GM13977 (cell line): ENCODE measurements at places on chromosomes 1 and 21.

DNA sequence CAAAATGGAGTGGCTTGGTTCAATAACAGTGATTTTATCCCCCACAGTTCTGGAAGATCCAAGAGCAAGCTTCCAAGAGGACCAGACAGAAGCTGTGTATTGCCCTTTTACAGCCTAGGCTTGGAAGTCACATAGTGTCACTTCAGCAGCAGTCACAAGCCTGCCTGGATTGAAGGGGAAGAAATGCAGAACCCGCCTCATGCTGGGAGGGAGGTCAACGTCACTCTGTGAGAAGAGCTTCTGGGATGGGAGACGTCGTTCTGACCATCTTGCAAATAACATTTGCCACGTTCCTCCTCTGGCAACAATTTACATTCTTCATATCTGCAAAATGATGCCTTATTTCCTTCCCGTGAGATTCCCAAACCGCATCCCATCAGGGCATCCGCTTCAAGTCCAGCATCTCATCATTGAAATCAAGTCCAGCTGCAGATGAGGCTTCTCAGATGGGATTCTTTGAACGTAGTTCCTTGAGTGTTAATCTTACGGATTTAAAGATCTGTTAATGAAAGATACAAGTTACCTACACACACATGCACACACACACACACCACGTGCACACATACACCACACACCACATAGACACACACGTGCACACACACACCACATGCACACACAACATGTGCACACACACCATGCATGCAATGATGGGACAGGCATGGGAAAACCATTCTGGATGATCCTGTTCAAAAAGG, 23.9 kb upstream of the KIF1B start:
- no peak for DNase-seq

DNA sequence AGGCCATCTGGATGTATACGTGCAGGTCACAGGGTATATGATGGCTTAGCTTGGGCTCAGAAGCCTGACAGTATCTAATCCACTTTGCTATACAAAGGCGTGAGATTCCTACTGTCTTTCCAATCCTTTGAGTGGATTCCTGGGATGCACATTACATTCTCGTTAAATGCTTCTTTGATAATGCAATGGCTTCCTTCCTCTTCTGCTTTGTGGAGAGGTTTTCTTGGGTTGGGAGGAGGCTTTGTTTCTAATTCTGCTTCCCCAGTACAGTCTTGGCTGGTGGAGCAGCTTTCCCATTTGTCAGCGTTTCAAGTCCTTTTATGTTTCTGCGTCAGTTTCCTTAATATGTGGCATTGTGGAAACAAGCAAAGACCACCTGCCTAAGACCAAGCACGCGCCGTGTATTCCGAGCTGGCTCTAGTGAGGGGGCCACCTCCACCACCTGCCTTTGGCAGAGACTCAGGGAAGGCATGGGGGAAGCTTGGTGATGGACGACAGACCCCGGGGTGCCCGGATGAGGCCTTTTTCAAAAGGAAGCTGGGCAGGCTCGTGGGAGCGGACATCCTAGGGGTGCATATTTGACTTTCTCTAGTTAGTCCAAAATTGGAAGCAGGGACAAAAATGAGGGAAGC, 72.7 kb downstream of the WDR4 start:
- DNase-seq = no peak

DNA sequence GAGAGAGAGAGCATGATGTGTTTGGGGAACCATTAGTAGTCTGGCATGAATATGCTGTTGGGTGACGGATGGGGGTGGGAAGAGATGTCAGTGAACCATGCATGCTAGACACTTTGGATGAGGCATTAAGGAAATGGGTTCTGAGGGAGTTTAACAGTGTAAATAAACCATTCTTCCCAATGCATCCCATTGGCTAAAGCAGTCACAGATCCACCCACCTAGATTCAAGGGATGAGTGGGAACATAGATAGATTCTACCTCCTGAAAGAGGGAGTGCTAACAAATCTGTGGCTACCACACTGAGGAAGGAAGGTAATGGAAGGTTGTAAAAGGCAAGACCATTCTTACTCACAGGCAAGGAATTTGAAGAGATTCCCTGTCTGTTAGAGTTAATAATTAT, 129.8 kb upstream of the CACNA1E start:
- DNase-seq = no peak

- no peak for DNase-seq
Observed at GRCh38 chr1:53050310-53050709, 11.7 kb upstream of the PODN start.

GRCh38 chr21:41751611-41752011, 15.2 kb downstream of the RIPK4 start:
- DNase-seq = no peak

GRCh38 chr1:88302843-88303486, 381.1 kb upstream of the PKN2 start:
- no peak for DNase-seq

DNA sequence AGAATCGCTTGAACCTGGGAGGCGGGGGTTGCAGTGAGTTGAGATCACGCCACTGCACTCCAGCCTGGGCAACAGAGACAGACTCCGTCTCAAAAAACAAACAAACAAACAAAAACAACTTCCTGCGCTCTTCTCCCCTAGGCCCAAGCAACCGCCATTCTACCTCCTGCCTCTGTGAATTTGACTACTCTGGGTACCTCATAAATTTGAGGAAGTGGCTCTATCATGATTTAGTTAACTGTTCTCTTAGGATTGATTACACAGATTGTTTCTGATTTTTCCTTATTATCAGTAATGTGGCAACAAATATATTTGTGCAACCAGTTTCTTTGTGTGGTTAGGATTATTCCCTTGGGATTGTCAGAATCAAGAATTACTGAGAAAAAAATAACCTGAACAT, 29.7 kb downstream of the OPTC start:
- DNase-seq = no peak

GRCh38 chr1:92877792-92878191, 46.0 kb downstream of the RPL5 start:
- peak; percentile 12 for DNase-seq

DNA sequence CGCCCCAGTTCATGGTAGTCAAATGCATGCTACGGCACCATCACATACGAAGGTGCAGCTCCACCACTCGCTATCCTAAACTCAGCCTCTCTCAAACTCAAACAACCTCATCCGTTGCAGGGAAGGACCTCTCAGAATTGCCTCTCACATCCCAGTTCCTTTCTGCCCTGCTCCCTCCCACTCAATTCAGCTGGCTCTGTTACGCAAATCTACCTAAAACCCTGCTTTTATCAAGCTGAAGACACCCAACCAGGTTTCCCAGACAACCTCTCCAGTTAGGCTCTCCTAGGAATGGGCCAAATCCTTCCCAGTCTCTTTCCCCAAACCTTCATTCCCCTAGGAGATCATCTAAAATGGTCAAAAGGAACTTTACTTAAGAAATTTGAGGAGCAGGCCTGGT, 62.9 kb downstream of the CLSTN1 start:
- no peak for DNase-seq

GRCh38 chr1:45569962-45570581, 13.8 kb upstream of the NASP start:
- DNase-seq = peak; percentile 70

- DNase-seq = no peak
Observed at GRCh38 chr1:205009670-205010069, 33.3 kb upstream of the CNTN2 start.

DNA sequence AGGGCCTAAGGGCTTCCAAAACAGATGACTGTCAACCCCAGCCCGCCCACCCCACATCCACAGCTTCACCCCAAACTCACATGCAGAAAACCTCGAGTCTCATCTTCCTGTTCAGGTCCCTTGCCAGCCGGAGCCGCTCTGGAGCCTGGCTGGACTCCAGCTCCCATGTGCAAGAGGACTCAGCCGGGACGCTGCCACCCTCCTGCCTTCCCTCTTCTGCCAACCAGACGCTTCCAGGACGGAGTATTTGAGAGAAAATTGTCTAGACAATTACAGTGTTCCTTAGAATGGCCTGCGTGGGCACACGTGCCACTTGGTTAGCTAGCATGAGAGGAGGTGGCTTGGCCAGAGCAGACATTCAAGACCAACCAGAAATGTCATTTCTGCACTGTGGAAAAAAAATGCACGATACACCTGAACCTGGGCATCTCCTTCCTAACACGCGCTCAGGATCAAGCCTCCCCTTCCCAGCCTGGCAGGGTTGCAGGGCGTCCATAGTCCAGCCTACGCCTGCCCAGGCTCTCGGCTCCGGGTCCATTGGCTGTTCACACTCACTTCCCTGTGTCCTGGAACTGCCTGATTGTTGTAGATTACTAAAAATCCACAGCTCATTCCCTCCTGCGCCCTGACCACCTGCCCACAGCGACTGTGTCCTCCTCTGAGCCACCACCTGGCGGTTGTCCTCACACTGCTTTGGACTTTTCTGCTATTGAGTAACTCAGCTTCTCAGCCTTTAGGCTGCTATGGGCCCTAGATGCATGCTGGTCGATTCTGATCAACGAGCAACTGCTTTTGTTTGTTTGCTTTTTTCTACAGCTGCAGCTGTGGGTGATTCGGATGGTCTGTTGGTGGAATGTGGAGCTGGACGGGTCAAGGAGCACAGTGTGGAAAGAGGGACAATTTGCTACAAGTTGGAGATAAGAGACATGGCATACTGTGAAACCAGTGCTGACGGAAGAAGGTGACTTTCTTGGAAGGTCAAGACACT, at the start of gene CLDN14:
Gene CLDN14, minus strand, starts transcription at position 708 of the 988 bp plus-strand sequence. CDS start 18,427 bp downstream, outside the sequence.
- DNase-seq = no peak

GRCh38 chr1:17093822-17094393, 25.3 kb downstream of the PADI2 start:
- DNase-seq = no peak

GRCh38 chr1:16266411-16267118, 29.6 kb upstream of the CPLANE2 start:
- no peak for DNase-seq

- DNase-seq = no peak
Observed at GRCh38 chr1:99579691-99580172, 66.2 kb upstream of the PALMD start.

DNA sequence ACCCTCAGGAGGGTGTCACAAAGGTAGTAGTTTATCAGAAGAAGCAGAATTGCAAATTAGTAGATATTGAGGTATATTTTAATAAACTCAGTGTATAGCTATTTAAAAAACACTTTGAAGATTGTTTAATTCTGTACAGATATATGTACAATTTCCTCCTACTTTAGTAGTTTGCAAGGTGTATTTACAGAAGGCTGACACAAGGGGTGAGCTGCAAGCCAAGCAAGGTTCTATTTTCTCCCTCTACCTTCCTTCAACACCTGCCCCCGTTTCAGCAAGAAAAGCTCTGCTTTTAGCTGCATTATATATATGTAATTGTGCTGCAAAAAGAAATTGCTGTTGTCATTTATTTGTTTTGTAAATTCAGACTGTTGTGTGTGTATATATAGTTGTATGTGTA, 674.2 kb upstream of the PKN2 start:
- DNase-seq = no peak

- no peak for DNase-seq
Observed at GRCh38 chr21:28828981-28829380, 163.7 kb downstream of the LTN1 start.

GRCh38 chr1:234213658-234214128, 159.6 kb upstream of the COA6 start:
- no peak for DNase-seq

DNA sequence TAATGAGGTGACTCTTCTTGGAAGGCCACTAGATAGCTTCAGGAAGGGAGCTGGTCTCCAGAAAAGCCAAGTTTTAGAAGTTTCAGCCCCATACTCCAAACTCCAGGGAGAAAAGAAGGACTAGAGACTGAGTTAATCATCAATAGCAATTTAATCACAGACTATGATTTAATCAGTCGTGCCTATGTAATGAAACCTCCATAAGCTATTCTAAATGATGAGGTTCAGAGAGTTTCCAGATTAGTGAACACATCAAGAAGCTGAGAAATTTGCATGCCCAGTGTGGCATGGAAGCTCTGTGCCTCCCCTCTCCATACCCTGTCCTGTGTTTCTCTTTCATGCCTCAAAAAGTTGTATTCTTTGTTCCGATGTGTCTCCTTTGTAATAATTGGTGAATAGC, 49.2 kb upstream of the CCDC190 start:
- no peak for DNase-seq

DNA sequence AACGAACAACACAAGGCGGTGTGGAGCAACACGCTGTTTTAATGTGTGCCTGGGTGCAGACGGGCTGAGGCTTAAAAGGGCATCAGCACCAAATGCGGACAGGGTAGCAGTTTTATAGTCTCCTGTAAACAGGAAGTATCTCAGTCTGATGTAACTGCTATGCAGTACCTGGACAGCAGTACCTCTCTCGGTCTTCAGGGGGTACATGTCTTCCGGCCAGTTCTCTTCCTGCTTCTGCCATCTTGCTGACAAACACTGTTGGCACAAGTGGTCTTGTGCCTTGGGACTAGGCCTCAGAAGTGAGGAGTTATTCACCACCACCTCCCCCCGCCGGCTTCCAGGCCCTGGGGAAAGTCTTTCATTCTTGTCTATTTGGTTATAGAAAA, 49.7 kb upstream of the APOBEC4 start:
- DNase-seq = no peak

GRCh38 chr1:225388372-225388771, 39.5 kb downstream of the LBR start:
- no peak for DNase-seq

DNA sequence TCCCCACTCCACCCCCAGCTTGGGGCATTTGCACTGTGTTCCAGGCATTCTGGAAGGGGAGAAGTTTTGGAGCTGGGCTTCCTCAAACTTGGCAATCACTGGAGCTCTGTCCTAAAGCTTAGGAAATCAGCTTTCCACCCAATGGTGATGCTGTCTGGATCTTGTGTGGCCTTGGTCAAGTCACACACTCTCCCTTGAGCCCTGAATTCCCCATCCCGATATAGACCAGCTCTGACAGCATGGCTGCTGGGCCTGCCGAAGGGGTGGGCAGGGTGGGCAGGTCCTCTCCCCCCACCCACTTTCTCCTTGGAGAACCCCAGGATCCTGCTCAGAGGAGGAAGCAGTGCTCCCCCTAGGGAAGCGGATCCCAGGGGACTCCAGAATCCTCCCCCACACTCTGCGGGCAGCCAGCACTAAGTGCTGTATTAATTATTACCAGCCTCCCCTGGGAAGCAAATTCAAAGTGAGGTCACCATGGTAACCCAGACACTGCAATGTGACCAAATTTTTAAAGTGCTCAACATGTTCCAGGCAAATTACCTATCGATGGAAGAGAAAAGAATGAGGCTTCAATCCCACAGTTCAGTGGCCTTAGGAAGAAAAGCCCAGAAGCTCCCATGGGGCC, 21.3 kb upstream of the LDLRAP1 start:
- no peak for DNase-seq

GRCh38 chr21:26832546-26832945, 12.7 kb downstream of the ADAMTS1 start:
- DNase-seq = no peak
